Breast epithelium (tissue), 4 donors: ENCODE measurements at places on chromosomes 7 and 10. TPM values are rescaled to one million over a fixed set of nuclear protein-coding genes. Genes with fewer than 3 reads are reported as not detected.

GRCh38 chr10:103544657-103545310 lies 51.3 kb downstream of the NEURL1 start:
- no peak overlapping the region for H3K27ac ChIP-seq
- H3K27me3 ChIP-seq, result no peaks in the 10 kb centered on the region
- H3K4me1 ChIP-seq, result peaks cover 8% of the 10 kb centered on the region
- no peaks in the 10 kb centered on the region for H3K36me3 ChIP-seq
- no peak for DNase-seq

GRCh38 chr10:103139803-103140202 lies 53.3 kb downstream of the NT5C2 start:
- no peaks in the 10 kb centered on the region for H3K4me1 ChIP-seq
- no peak overlapping the region for H3K4me3 ChIP-seq
- no peaks in the 10 kb centered on the region for H3K36me3 ChIP-seq
- no peak overlapping the region for H3K27ac ChIP-seq
- no peaks in the 10 kb centered on the region for H3K27me3 ChIP-seq

- no peaks in the 10 kb centered on the region for H3K36me3 ChIP-seq
- H3K27me3 ChIP-seq, result no peaks in the 10 kb centered on the region
- no peak overlapping the region for H3K27ac ChIP-seq
- no peaks in the 10 kb centered on the region for H3K4me1 ChIP-seq
- no peak for DNase-seq
Observed at GRCh38 chr7:108348913-108349312, 107.3 kb downstream of the NRCAM start.

Gene SPAM1
- total RNA-seq, result not detected

Gene SYCE1
- 3.9 TPM for total RNA-seq
